ENCODE measurements at places on chromosomes 2 and 18. TPM values are rescaled to one million over a fixed set of nuclear protein-coding genes. Genes with fewer than 3 reads are reported as not detected.

The LCLAT1 gene
- total RNA-seq, result 12.8 TPM

The FAM161A gene
- 0.76 TPM for total RNA-seq

The MRPL53 gene
- 27.3 TPM for total RNA-seq

The BMP10 gene
- not detected for total RNA-seq

The SMAD7 gene
- 4.9 TPM for total RNA-seq

The CXCR1 gene
- total RNA-seq, result not detected

The SF3B6 gene
- 139 TPM for total RNA-seq

The CMPK2 gene
- 0.64 TPM for total RNA-seq

The UGT1A8 gene
- not detected for total RNA-seq

The PLCD4 gene
- total RNA-seq, result 1.4 TPM

The NYAP2 gene
- total RNA-seq, result not detected

The TRIM43 gene
- total RNA-seq, result not detected

The LYG1 gene
- total RNA-seq, result 0.13 TPM

The EML6 gene
- total RNA-seq, result 0.77 TPM

The ITGB6 gene
- total RNA-seq, result not detected

The STPG4 gene
- total RNA-seq, result under 0.01 TPM

The LOXHD1 gene
- total RNA-seq, result under 0.01 TPM

The BOLL gene
- total RNA-seq, result not detected

The KCNK3 gene
- not detected for total RNA-seq

The SFT2D3 gene
- total RNA-seq, result 4.9 TPM

The SAP130 gene
- total RNA-seq, result 2.4 TPM

The SERPINB2 gene
- not detected for total RNA-seq

The PROC gene
- total RNA-seq, result under 0.01 TPM

The IL36A gene
- total RNA-seq, result not detected

The HOXD3 gene
- total RNA-seq, result 7.2 TPM

The LTBP1 gene
- total RNA-seq, result 22.1 TPM

The SLC1A4 gene
- 16.3 TPM for total RNA-seq

The GFPT1 gene
- 19.3 TPM for total RNA-seq

The GALNT13 gene
- 0.25 TPM for total RNA-seq

The GPAT2 gene
- total RNA-seq, result 5.6 TPM

The NR4A2 gene
- total RNA-seq, result 0.25 TPM

The ZNF519 gene
- total RNA-seq, result 3.1 TPM

The CAPN14 gene
- under 0.01 TPM for total RNA-seq

The STRN gene
- 19.0 TPM for total RNA-seq

The HJURP gene
- total RNA-seq, result 9.5 TPM

The DGUOK gene
- 51.3 TPM for total RNA-seq

The TSHZ1 gene
- 6.5 TPM for total RNA-seq

The SERPINB4 gene
- 0.13 TPM for total RNA-seq

The SPAG16 gene
- total RNA-seq, result 8.1 TPM
